Skin of body (tissue), 3 donors: ENCODE measurements at places on chromosomes 6 and 20. TPM values are rescaled to one million over a fixed set of nuclear protein-coding genes. Genes with fewer than 3 reads are reported as not detected.

FAM209B gene
- not detected for total RNA-seq

SLC12A5 gene
- 0.69 TPM for total RNA-seq

SIM1 gene
- 2.5 TPM for total RNA-seq

TNNC2 gene
- total RNA-seq: 472 TPM

RIPOR3 gene
- 16.1 TPM for total RNA-seq

EYS gene
- 0.69 TPM for total RNA-seq

FGD2 gene
- total RNA-seq: 5.4 TPM

GRM4 gene
- 0.69 TPM for total RNA-seq

SLC22A23 gene
- 11.8 TPM for total RNA-seq
